Stimulated activated CD8-positive, alpha-beta memory T cell treated with anti-CD3 and anti-CD28 coated beads, Interleukin-7, amount 100 ng/mL, for 1 hour (primary cell): ENCODE measurements at places on chromosomes 6 and 20.

DNA sequence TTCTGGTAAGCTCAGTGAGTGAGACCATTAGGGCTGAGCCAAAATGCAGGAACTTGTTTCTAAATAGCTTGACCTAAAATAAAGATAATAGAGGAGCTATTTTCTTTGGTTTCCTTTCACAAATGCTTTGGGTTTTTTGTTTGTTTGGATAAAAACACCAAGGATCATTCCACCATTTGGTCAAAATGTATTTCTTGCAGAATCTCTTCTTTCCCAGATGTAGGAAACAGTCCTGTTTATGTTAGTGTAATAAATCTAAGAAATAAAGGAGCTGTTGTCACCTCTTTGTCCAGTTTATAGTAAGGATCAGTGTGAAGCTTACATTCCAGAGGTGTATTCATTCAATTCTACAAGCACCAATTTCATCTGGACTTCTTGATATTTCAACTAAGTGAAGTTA is 297.8 kb downstream of the GJA1 start:
- no peak for DNase-seq

GRCh38 chr6:157753291-157753690 is 69.8 kb upstream of the SNX9 start:
- no peak for DNase-seq

DNA sequence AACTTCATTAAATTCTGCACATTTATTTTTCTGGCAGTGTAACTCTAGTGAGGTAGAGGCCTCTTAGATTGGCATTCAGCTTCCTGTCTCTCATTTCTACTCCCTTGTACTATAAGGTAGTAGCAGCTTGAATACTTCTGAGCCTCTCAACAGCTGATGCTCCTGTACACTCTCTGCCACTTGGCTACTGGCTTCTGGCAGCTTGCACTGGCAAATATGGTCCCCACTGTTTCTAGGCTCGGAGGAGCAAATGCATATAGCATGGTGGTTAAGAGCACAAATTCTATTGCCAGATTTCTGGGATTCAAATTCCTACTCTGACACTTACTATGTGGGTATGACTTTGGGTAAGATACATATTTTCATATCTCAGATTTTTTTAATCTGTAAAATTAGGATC is 292.8 kb upstream of the ADGRB3 start:
- DNase-seq = no peak

GRCh38 chr6:134182528-134182927 is 130.1 kb upstream of the SLC2A12 start:
- no peak for DNase-seq

- DNase-seq = no peak
Observed at GRCh38 chr6:113879186-113880096, 22.3 kb downstream of the MARCKS start.

DNA sequence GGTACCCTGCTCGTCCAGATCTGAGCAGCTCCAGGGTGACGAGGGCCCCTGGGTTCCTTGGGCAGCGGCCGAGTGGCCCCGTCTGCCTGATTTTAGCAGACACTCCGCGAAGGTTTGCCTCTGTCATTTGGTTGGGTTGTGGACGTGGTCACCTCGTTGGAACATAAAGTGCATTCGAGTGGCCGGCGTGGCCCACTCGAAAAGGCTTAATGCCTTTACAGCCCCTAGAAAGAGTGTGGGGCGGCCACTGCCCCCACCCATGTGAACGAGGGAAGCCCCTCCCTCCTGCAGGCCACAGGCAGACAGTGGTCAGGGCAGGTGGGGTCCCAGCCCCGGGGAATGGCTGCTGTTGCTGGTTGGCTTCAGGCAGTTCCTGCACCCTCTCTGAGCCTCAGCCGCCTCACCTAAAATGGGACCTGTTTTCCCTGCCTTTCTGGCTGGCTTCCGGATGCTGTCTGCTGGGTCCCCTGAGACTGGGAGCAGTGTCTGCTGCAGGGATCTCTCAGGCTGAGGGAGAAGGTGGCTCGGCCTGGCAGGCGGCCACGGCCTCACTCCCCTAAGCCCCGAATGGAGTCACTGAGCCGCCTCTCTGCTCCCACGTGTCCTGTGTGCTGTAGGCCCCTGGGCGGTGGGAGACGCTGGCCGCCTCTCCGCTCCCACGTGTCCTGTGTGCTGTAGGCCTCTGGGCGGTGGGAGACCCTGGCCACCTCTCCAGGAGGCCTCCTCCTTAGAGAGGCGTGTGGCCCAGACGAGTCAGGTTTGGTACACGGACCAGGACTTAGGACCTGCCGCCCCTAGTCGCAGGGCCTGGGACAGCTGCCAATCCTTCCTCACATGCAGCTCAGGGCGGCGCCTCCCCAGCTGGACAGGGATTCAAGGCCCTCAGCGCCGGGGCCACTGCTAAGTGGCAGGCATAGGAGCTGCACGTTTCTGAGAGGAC is 233.0 kb downstream of the ERMARD start:
- DNase-seq = no peak

- no peak for DNase-seq
Observed at GRCh38 chr6:6631053-6631452, 42.5 kb downstream of the LY86 start.

GRCh38 chr6:168765752-168766151 is 324.8 kb downstream of the SMOC2 start:
- no peak for DNase-seq

DNA sequence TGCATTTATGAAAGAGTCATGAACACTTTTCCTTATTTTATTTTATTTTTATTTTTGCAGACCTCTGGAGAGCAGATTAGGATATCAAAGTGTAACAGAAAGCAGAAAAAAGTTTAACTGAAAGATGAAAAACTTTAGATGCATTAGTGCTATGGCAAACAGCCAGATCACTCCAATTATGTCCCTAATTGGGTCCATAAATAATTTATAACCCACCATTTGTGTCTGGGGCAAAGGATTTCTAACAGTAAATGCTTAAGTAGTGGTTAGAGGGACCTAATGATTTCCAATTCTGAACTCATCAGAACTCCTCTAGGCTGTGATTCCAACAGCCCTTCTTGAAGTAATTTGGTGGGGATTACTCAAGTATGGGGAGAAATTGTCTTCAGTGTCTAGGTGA is 93.7 kb upstream of the PROKR2 start:
- DNase-seq = no peak

GRCh38 chr6:17066610-17067009 is 35.2 kb upstream of the STMND1 start:
- no peak for DNase-seq

- DNase-seq = no peak
Observed at GRCh38 chr20:56171087-56172012, 77.2 kb upstream of the MC3R start.

DNA sequence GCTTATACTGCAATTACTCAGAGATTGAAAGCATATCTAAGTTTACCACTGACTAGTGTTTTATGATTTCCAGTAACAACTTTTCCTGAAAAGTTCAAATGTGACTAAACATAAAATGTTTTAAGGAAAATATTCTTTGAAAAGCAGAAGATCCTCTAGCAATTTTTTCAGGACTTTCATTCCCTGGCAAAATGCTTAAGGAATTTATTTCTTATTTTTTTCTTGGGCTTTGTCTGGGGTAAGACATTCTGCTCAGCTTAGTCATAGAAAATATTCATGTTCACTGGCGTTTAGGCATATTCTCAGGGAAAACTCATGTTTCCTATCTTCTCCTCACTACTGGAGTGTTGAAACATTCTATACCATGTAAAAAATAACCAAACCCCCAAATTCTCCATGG is 235.3 kb upstream of the CEP162 start:
- no peak for DNase-seq

DNA sequence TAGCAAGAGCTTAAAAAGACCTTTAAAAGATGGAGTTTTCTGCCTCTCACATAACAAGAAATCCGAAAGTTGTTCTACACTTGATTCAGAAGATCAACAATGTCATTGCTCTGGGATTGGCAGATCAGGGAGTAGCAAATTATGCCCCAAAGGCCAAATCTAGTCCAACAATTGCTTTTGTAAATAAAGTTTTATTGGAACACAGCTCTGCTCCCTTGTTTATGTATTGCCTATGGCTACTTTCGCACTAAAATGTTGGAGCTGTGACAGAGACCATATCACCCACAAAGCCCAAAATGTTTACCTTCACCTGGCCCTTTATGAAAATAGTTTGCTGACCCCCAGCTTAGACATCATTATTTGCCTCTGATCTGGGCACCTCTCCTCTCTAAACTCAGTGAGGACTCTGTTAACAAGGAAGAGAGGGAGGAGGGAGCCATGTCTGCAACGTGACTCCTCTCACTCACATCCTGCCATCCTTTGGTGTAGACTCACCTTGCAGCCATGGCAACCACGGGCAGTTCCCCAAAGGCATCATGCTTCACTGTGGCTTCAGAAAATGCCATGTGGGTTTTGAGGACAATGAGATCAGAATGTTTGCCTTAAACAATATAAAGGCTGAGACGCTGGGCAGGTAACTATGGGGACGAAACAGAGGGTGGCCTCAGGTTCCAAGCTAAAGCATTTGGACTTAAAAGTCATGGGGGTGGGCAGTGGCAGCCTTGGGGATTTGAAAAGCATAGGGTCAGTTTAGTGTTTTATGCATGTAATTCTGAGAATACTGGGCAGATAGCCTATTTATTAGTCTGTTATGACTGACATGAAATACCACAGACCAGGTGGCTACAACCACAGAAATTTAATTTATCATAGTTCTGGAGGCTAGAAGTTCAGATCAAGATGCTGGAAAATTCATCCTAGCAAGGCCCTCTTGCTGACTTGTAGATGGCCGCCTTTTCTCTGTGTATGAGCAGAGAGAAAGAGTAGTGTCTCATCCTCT is 149.7 kb upstream of the TNFAIP3 start:
- DNase-seq = peak; percentile 39

DNA sequence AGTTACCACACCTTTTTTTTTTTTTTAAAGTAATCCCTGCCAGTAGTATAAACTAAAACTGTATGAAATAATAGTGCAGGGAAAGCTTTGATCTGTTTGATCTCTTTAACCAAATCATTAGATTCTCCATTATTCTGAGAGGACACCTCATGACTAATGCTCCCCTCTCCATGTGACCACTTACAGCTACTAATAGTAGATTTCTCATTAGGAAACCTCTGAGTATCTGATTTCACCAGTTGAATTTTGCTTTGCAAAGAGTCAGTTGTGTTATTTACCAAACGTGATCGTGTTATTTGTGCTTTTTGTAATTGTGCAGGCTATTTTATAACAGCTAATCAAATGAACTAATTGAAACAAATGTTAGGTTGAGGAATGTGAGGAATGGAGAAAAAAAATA is 12.5 kb downstream of the CASP8AP2 start:
- DNase-seq = no peak

DNA sequence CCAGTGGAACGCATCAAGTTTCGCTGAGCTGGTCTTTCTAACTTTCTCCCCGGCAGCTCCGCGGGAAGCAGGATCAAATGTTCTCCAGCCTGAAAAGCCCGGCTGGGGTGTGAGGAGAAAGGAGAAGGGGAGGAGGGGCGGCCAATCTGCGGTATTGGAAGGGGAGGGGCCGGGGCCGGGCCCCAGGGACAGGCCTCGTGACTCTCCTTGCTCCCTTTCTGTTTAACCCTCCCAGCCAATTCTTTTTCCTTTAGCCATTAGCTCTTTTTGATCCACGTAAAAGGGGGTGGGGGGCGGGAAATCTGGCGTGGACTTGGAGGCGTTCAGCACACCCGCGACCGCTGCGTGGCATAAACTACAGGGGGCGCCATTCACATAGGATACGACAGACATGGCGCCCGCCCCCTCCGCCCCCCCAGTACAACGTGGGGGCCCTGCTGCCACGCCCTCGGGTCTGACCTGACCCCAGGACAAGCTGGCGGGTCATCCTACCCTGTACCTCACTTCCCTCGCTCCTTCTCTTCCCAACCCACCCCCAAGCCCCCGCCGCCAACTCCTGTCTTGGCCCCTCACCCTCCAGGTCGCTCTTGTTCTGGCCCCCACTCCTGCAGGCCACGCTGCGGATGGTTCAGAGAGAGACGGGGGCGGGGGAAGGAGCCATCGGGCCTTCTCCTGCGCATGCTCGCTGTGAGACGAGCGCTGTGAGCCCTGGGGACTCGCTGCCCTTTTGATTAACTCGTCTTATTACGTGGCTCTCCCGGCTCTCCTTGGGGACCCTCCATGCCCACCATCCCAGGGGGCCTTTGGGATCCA is 7.8 kb upstream of the MDGA1 start:
- DNase-seq = peak; percentile 53

DNA sequence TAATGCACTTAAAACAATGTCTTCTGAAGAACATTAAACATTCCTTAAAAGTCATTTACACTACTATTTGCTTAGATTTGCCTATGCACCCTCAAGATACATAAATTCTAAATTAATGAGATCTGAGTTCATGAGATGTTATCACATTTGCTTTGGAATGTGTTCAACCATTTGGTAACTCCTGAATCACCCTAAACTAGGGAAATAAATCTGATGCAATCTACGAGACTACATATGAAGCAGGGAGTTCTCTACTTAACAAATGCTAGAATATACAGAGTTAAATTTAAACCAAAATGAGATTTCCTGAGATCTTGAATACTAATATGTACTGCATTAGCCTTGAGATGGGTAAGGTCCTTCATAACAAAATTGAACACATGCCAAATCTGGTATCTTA is 170.1 kb downstream of the CLIC5 start:
- no peak for DNase-seq

- no peak for DNase-seq
Observed at GRCh38 chr20:44018259-44018941, 103.7 kb downstream of the TOX2 start.
